ENCODE measurements at places on chromosomes 7 and 10.

GRCh38 chr7:107387573-107388219 lies 82.2 kb upstream of the GPR22 start:
- DNase-seq, result no peak

DNA sequence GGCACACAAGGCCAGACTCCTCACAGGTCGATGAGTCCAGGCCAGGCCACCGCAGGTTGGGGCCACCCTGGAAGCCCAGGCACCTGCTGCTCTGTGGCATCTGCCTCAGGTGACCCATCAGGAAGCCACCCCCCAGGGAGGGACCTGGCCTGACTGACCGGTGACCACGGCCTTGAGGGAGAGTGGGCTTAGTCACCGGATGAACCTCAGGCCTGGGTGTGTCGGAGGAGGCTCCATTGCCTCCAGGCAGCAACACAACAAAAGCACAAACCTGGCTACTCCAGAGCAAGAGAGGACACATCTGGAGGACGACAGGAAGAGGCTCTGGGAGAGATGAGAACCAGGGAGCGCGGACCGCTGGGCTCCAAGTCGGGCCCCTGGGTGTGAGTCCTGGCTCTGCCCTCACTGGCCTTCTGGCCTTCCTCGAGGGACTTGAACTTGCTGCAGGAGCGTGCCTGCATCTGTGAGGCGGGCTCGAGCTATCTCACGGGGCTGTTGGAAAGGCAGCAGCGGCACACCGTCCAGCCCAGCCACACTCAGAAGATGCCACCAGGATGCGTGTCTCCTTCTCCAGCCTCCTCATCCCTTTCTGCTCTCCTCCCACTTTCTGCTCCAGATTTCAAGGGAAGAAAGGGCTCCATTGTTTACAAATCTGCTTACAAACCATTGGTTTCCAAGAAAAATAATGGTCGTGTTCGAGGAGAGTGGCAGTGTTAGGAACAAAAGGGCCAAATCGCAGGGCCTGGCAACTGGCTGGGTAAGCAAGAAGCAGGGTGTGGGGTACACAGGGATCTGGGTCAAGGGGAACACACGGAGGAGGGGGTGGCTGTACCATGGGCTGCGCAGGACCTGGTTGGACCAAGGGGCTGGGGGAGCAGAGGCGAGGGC lies 152.9 kb downstream of the ADAM12 start:
- DNase-seq, result no peak

DNA sequence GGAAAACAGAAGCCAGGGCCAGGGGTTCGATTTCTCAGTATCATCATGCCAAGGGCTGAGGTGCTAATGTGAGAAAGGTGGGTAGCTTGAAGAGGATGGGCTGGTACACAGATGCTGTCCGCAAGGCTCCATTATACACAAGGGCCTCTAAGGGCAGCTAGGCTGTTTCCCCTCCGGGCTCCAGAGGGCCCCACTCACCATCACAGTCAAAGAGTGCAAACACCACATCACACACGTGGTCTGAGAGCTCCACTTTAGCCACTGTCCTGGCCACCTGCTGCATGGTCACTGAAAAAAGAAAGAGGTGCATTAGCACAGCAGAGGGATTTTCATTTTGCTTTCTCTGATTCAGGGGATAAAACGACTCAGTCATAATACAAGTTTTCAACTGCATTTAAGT lies 20.9 kb upstream of the DNAJB12 start:
- peak; percentile 49 for DNase-seq

DNA sequence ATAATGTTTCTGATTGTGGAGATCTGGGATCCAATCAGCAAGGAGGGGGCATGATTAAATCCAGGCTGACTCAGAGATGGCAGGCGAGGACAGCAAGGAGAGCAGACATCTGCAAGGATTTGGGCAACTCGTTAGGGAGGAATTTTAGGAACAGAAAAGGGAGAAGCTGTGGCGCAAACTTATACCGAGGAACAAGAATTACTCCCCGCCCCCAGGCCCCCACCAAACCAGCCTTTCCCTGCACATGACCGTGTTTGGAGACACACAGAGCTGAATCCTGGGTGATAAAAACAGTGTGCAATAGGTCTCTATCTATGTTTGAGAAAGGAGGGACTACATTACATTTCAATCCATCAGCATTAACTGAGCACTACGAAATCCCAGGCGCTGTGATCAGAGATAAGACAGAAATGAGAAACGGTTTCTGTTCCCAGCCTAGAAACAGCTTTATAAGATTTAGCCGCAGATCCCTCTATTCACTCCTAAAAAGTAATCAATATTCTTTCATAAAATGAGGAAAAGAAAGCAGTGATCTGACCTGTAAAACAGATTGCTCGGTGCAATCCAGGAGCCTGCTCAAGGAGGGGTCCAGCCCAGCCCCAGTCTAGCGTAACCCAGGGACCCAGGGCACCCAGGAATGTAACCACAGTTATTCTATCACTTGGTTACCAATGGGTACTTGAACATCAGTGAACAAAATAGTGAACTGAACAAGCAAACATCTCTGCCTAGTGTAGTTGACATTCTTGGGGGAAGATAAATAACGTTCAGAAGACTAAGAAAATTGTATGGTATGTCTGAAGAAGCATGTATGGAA lies 37.2 kb upstream of the RAPGEF5 start:
- no peak for DNase-seq

- no peak for DNase-seq
Measured at GRCh38 chr10:120999868-121000267, 148.7 kb downstream of the WDR11 start.

DNA sequence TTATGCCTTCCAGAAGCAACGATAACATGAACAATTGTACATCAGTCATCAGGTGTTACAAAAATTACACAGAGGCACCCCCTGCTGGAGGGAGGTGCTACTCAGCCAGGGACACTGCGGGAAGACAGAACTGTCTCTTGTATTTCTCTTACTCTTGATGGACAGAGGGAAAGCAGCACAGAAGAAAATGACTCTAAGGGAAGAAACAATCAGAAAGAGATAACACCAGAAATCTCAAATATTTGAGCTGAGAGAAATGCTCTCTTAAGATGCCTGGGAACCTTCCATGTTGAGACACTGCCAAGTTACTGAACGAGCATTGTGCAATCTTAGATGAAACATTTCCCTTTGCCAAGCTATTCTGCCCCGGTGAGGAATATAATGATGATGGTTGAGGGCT lies 227.6 kb upstream of the NPSR1 start:
- DNase-seq, result peak; percentile 35

DNA sequence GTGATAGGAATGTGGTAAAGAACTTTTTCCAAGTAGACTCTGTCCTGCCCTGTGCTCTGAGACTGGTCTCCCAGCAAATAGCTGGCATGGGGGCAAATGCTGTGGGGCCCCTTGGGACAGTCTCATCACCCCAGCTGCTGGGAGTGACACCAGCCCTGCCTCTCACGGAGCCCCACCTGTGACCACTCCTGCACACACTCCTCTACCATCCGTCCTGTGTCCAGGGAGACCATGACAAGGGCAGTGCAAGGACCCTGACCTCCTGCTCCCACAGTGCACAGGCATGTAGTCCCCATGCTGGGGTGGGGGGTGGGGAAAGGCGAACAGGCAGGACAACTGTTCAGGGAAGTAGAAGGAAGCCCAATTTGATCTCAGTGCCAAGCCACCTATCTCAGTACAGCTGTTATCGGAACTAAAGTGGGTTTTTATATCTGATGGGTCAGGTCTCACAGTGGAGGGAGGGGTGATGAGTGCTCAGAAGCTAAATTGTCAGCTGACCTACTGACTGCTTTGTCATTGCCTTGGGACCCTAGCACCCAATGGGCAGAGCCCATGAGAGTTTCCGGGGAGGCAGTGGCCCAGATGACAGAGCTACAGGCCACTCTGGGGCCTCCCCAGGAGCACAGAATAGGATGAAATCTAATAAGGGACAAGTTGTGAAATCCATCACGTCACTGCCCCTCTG lies 24.5 kb downstream of the VSTM4 start:
- no peak for DNase-seq

GRCh38 chr10:120555436-120555835 lies 98.4 kb downstream of the PLPP4 start:
- DNase-seq, result no peak

DNA sequence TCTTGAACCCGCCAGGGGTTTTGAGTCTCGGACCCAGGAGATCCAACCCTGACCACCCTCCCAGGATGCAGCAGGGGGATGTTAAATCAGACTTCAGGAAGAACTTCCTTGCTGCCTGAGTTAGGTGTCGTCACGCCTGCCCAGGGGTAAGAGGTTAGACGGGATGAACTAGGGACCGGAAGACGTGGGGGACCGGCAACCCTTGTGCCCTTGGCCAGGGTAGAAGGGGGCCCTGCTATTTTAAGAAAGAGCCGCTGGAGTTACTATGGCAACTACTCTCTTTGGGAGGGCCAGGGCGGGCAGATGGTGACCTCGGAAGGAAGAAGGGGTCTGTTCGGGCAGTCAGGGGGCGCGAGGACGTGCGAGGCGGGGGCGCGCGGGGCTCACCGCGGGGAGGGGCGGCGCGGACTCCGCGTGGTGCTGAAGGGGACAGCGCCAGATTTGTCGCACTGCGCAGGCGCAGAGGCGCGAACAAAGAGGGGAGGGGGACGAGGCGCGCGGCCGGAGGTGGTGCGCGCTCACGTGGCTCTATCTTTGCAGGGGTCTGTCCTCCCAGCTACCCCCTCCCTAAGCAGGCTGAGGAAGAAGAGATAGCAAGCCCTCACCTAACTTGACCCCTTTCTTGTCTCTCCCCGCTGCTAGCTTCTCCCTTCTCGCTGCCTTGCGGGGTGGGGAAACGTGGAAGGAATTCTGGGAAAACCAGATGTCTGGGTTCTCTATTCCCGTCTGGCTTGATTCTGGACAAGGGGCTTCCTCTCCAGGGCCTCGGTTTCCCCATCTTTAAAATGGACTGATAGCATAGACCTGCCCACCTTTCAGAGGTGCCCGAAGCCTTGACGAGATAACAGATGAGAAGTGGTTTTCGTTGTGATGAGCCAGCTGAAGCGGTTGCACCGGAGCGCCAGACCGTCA lies 940 bp upstream of the PSD start:
- peak; percentile 66 for DNase-seq

DNA sequence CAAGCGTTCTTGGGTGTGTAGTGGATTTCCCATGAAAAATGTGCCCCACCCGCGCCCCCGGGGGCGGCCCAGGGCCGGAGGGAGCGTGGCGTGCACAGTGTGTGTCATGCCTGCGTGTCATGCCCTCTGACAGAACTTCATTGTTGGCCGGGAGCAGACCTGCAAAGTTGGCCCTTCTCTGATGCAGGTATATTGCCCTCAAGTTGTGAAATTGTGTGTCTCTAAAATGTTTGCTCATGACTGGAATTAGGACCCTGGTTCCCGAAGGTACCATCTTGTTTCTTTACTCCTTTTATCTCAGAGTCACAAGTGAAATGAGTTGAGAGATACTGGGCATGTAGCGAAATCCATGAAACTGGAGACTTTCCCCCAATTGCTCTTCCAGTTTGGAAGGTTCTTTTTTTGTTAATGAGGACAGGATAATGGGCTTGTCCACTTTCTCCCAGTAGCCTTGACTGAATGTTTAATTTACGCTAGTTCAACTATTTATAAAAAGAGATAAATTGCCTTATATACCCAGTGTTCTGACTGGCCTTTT lies 26.2 kb downstream of the ADK start:
- DNase-seq, result peak; percentile 56

GRCh38 chr7:24931844-24932243 lies 48.1 kb downstream of the OSBPL3 start:
- no peak for DNase-seq

Measured in NB4 (cell line).